CD8-positive, alpha-beta memory T cell (primary cell): ENCODE measurements at places on chromosomes 3 and 15.

- no peak for DNase-seq
Measured at GRCh38 chr3:72234391-72234790, 449.4 kb upstream of the PROK2 start.

- DNase-seq = no peak
Measured at GRCh38 chr3:32616267-32616962, 45.8 kb upstream of the DYNC1LI1 start.

GRCh38 chr3:46095307-46095706 lies 68.0 kb upstream of the XCR1 start:
- DNase-seq = no peak

DNA sequence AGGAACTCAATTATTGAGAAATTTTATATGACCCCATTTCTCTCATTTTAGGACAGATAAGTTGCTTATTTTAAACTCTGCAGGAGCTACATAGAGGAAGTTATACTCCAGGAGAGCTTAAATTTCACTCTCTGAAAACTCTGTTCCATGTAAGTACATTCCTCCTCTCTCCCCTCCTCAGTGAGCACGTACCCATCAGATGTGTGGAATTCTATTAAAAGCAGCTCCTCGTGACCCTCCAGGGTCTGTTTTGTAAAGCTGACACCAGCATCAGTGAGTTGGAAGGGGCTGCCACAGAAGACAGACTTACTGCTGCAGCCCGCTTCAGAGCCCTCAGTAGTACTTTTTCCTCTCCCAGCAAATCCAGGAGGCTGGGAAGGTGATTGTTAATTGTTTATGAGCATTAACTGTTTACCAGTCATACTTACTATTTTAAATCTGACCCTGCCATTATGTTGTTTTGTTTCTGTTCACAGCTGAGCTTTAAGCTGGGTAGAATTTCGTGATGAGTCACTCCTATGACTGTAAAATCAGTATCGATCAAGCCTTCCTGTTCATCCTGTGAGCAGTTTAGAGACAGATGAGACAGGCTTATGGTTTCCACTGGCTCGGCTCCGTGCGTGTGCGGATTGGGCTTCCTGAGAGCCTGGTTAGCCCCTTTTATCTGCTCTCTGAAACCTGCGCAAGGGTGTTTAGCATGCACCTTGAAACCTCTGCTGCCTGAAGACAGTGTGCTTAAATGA lies 20.4 kb downstream of the IGF1R start:
- DNase-seq = no peak

GRCh38 chr3:13324835-13325501 lies 95.2 kb downstream of the NUP210 start:
- DNase-seq = no peak

DNA sequence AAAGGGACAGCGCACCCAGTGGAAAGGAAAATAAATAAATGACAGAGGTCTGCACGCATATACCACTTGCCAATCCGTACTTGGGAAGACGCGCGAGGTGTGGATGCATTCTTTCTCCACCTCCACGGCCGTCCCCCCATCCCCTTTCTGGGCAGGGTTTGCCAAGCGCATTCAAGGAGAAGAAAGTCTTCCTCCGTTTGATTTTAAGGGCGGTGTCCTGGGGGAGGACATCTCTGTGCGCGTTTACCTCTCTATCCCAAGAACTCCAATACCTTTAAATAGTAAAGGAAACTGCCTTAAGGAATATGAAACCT lies 576 bp upstream of the MB21D2 start:
- no peak for DNase-seq

- DNase-seq = no peak
Measured at GRCh38 chr3:141557961-141558706, 71.3 kb downstream of the RASA2 start.

DNA sequence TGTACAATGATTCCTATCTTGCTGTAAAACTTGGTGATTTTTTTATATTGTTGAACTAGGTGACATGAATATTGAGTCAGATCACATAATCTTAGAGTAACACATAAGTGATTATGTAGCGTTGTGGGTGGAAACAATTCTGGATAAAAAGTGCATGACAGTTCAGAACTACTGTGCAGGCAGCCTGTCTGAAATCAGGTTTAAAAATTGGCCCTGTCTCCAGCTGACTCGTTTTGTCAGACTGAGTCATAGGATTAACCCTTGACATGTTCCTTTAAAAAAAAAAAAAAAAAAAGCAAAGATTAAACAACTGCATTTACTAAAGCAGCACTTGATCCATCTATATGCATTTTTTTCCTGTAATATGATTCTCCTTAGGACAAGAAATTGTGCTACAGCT lies 160.0 kb upstream of the CGNL1 start:
- no peak for DNase-seq

DNA sequence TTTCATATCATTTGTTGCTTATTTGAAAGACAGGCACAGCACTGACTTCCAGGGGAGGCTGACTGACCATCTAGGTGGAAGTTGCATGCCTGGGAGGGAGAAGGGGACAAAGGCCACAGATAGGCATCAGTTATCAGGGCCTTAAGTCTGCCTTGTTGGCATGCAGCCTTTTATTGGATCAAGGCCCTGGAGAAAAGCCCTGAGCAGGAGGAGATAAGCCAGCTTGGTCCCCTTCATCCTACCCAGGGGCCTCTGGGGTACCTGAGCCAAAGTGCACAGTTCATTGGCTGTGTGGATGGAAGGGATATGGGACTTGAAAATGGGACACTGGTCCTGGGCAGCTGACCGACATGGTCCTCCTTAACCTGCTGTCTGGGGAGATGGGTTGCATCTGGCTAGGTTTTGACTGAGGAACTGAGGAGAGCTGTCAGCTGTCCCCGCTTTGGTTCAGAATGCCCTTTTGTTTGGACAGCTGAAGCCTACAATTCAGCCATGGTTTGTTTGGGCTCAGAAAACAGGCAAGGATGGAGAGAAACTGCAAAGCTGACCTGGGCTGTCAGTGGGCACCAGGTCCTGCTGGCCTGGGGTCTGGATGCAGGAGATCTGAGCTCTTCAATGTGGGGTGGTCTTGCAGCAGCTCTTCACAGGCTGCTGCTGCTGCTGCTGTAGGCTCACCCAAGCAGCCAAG lies 60.0 kb downstream of the FLNB start:
- DNase-seq = no peak

DNA sequence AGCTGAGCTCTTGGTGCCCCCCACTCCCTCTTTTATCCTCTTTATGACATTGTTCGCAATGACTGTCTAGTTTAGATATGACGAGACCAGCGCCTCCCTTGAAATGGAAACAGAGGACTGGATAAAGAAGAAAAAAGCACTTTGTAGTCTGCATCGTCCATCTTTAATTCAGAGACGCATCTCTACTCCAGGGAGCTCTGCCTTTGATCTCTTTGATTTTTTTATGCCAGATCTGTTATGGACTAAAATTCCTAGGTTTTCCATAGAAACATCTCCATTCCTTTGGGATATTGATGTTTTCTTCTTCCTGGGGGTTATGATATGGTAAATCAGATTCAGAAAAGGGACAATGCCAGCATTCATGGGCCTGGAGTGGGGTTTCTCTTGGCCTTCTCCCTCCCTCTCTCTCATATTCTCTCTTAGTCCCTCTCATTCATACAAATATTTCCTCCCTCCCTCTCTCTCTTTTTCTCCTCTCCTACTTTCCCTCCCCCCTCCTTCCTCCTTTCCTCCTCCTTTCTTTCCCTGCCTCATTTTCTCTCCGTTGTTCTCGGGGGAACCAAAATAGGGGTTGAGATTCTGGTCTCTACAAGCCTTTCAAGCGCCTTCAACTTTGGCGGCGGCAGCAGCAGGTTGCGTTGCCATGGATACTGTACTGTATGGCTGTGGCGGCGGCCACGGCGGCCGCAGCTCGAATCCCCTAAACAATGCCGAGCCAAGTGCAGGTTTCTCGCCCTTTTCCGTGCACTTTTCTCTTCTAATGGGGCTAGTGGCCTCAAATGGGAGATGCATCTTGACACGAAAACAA lies 45.5 kb downstream of the ZIC4 start:
- DNase-seq = no peak

- no peak for DNase-seq
Measured at GRCh38 chr3:189626286-189626685, 4.9 kb upstream of the TP63 start.

- no peak for DNase-seq
Measured at GRCh38 chr15:79874242-79874641, 22.6 kb downstream of the MTHFS start.

GRCh38 chr15:81747026-81747425 lies 298.8 kb downstream of the MEX3B start:
- no peak for DNase-seq

DNA sequence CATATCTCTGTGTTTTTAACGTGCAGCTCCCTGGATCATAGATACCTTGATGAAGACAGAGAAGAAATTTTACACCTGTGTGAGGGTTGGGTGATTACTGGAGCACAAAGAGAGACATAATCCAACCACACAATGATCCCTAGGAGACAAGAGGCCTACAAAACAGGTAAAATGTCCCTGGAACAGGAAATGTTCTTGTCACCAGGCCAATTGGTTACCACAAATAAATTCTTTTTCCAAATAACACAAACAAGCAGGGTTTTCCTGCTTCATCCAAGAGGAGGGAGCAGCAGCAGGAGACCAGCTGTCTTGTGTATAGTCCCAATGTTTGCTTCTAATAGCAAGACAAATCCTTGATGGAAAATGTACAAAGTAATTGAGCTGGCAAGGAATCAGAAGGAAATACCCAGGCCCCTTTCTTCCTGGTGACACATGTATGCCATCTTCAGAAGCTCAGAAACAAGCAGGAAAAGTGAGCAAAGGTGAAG lies 1.4 kb downstream of the MGLL start:
- DNase-seq = no peak

DNA sequence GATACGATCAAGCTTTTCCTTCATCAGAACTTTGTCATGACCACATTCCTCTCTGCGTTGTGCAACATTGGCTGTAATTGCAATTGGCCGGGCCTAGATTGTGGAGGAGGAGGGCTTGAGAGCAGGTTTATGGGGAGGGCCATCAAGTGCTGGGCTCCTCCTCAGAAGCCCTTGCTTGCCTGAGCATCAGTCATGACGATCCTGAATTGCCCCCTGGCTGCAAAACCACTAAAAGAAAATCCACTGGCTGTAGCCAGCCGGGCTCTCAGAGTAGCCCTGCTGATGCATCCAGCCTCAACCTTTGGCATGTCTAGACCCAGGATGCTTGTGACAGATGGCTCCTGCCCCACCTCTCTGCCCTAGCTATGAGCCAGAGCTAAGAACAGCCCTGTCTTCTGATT lies 13.4 kb upstream of the TRH start:
- no peak for DNase-seq

GRCh38 chr3:185687271-185687878 lies 101.3 kb downstream of the SENP2 start:
- no peak for DNase-seq

DNA sequence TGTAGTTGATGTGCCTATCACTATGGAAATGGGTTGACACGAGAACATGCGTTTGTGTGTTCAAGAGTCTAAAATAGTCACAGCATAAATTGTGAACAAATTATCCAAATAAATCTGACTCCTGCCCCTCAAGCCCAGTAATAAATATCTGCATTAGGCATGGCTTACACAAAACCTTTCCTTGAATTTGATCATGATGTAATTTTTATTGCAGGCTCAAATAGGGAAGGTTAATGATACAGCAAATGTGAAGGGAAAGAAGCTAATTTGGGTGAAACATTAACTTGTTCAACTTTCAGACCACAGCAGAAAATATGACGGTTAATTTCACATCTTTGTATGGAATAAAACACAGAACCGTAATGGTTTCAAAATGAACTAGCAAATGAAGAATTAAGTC lies 74.6 kb downstream of the WNT5A start:
- no peak for DNase-seq

- DNase-seq = no peak
Measured at GRCh38 chr15:31528846-31529245, 202.2 kb downstream of the KLF13 start.

DNA sequence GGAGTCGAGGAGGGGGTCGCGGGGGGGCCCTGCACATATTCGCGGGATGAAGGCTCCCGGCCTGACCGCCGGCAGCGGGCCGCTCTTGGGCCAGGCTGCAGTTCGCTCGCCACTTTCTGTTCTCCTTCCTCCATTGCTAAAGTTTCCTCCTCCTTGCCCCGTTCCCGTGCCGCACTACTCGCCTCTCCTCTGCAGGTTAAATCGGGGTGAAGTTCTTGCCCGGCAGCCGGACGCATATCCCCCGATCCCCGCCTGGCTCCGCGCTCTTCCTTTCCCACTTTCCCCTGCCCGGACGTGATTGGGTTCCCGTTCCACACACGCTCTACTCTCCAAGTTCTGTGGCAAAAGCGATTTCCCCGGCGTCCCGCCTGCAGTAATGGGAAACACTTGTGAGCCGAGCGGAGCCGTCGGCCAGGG lies 556 bp downstream of the CRYBG3 start:
- peak; percentile 53 for DNase-seq

GRCh38 chr15:49225572-49226281 lies 55.7 kb downstream of the GALK2 start:
- DNase-seq = no peak

- DNase-seq = no peak
Measured at GRCh38 chr3:87634426-87634825, 358.0 kb upstream of the POU1F1 start.

DNA sequence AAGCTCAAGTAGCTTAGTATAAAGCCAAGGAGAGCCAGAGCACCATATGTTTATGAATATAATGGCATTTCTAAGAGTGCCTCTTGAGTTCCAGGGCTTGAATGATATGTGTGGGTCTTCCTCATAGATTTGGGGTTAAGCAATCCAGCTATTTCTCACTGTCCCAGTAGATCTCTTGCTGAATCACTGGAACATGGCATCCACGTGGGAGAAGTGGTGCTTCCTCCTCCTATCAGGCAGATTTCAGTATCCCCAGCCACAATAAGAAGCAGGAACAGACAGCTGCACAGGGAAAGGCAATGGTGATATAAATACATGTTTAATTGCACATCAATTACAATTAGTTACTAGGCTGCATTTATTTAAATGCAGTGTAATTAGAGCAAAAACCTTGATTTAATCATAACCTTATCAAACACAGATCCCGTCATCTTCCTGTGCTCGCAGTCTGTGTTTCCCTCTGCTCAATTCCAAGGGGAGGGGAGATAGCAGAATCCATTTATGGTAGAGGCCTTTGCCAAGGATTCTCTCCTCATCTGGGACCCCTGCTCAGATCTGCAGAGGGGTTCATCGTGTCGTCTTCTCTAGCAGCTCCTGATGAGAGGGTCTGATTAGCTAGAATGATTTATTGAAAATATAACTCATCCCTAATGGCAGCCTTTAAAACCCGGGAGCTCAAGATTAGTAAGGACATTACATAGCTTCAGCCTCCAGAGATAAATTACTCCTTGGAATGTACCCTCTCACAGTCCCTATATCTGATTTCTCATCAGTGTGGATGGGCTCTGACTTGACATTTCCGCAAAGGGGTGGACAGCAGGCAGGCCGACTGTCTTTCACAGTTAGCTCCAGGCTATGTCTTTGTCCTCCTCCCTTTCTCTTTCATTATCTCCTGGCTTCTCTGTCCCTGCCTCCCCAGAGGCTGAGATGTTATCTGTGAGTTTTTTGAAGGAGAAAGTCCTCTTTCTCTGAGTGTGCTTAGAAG lies 775.9 kb downstream of the AGBL1 start:
- no peak for DNase-seq

- DNase-seq = no peak
Measured at GRCh38 chr15:66911131-66911700, 154.2 kb upstream of the SMAD3 start.
